ENCODE measurements at places on chromosomes 12 and 14. TPM values are rescaled to one million over a fixed set of nuclear protein-coding genes. Genes with fewer than 3 reads are reported as not detected.
A peak's percentile ranks its signal among the peaks of the same experiment; 100 is the strongest.

Gene ACYP1
- 19.7 TPM for total RNA-seq

DNA sequence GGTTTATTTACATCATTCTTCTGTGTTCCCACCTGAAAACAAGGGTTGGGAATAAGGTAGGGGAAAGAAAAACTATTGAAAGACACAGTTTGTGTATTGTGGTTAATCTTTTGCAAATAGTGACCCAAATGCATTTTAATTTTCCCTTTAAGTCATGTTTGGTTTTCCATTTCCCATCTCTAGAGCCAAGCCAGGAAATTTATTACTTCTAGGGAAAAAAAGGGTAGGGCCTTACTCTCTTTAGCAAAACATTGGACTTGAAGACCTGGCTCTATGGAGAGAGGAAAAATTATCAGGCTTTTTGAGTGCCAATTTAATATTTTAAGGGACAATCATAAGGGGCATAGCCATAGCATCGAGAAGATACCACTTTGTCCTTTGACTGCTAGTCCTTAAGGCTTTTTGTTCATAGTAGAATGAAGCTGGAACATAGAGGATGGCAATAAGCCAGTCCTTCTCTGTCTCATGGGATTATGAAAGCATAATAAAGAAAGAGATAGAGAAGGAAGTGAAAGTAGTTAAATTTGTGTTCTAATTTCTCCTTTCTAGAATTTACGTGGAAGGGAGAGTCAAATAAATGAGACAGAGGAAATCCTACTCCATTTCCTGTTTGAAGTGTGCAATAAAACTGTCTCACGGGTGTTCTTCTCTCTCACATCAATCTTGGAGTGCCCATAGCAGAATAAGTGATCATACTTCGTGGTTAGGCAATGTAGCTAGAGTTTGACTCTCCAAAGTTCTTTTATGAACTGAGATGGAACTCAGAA lies 50.9 kb upstream of the PPFIA2 start:
- DNase-seq = no peak

DNA sequence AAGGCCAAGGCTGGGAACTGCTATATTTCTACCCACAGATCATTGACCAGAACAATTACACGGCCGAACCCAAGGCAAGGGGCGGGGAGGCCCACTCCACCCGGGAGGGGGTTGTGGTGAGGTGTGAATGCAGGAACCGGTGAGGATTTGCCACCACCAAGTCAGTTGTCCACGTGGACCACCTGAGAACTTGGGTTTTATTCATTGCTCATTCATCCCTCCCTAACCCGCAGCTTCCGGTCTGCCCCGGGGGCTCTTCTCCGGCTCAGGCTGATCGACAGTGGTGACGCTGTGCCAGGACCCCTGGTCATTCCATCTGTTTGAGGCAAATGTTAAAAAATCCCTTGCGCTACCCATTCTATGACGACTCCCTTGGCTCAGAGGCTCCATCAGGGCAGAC lies 127.7 kb upstream of the RTL1 start:
- DNase-seq = no peak

DNA sequence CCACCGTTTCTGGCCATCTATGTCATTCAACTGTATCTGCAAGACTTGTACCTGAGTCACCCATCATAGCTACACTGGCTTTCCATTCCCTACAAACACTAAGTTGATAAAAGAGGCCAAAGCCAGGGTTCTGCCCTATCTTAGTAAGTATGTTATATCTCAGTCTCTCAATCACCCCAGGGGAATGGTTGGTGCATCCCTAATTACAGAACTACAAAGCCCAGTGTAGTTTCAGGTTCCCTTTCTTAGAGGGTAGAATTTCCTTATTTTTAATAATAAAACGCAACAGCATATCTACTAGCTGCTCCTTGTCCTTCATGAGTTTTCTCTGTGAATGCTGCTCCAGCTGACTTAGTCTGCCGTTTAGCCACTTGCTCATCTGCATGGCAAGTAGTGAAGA lies 57.6 kb downstream of the ST8SIA1 start:
- DNase-seq = no peak

Gene NAA25
- 24.7 TPM for total RNA-seq

- DNase-seq = no peak
These were observed 342.6 kb upstream of the E2F7 start for GRCh38 chr12:77407931-77408330.

DNA sequence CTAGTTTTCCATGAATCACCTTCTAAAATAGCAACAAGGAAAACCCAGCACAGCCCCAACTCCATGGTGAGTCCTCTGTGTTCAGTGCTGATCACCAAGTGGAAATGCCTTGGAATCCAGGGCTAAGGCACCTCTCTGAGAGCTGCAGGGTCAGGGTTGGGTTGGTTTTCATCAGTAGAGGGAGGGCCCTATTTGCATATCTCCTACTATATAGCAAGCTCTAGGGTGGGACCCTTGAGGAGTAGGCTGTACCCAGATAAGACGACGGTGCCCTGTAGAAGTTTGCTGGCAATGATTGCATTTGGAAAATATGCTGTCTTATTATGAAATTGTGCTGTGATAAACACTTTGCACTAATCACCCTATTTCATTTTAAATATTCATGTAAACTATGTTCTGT lies 1011.8 kb downstream of the TMEM121 start:
- DNase-seq = no peak

DNA sequence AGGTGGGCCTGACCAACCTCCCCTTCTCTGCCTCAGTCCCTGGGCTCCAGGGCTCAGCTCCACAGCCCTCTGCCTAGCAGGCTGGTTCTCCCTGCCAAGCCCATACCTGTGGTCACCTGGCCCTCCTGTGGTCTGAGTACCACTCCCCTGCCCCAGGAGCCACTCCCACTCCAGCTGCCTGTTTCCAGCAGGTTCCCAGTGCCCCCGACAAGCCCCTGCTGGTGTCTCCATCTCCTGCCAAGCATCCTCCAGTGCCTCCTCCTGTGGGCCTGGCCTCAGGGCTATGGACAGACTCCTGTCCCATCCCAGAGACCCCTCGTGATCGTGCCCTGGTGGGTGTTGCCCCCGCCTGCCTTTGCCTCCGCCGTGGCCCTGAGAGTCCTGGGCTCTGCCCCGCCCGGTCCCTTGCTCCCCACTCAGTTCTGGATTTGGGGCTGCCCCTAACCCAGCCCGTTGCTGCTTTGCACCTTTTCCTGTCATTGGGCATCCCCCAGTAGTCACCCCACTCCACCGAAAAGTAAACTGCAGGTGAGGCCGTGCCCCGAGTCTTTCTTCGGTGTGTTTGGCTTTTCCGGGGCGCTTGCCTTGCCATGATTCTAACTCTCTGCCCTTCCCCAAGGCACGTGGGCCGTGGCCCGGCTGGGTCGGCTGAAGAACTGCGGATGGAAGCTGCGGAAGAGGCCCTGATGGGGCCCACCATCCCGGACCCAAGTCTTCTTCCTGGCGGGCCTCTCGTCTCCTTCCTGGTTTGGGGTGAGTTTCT lies 9.8 kb downstream of the MEG3 start:
- DNase-seq = no peak

DNA sequence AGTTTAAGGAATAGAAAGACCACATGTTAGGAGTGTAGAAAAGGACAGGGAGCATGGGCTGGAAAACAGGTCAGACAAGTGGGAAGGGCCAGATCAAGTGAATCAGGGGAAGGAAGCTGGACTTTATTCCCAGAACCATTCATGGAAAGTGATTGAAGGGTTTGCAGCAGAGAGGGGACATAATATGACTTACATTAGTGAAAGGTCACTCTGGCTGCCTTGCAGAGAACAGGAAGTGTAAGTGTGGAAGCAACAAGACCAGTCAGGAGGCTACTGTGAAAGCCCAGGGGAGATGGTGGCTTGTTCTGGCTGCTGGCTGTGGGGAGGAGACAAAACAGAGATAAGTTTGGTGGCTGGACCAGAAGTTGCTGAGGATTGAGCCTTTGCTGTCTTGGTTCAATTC lies 69.1 kb downstream of the VCPKMT start:
- DNase-seq = no peak

GRCh38 chr12:26595806-26596205 lies 237.2 kb downstream of the ITPR2 start:
- no peak for DNase-seq

GRCh38 chr14:99522457-99522891 lies 41.3 kb downstream of the CCNK start:
- peak; percentile 44 for DNase-seq

Gene GPR84
- 0.65 TPM for total RNA-seq

DNA sequence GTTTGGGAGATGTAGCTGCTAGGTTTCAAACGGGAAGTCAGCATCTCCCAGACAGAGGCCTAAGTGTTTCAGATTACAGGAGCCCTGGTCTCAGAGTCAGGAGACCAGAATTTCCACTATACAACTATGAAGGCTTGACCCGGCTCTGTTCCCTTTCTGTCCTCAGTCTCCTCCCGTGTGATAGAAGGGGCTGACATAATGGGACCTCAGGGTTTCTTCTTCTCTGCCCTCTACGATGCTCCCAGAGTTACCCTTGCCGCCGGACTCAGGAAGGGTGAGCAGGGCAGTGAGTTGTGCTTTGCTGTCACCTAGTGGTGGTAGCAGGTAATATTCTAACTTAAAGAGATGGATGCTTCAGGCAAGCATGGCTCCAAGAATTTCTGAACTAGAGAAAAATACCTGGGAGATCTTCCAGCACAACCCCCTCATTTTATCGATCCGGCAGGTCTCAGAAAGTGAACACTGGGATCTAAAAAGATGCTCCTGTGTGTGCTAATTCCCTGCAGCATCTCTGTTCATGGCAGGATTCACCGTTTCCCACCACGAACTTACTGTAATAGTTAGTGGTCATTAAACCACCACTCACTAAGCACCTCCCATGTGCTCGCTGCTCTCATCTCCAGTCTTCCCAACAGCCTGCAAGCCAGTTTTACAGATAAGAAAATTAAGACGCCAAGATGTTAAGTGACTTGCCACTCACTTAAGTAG lies 84.4 kb downstream of the VWF start:
- no peak for DNase-seq

Gene KRT77
- not detected for total RNA-seq

GRCh38 chr14:54344445-54344844 lies 52.4 kb upstream of the CDKN3 start:
- no peak for DNase-seq

- no peak for DNase-seq
These were observed 3.4 kb downstream of the PLBD2 start for GRCh38 chr12:113361574-113362370.

Gene DCP1B
- total RNA-seq = 12.4 TPM

DNA sequence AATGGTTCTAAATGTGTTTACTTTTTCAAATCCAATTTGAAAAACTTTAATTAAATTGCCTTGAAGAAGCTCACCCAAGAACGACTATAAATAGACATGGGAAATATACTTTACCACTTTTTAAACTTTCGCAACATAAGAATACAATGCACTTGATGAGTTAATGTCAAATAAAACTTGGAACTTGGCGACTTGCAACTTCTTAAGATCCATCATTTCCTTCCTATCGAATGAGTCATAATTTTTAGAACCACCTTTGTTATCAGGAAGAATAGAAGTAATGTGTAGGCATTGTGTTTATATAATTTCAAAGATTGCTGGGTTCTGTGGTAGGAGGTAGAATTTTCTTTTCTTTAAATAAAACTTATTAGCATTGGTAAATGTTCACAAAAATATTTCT lies 1417.4 kb upstream of the FLRT2 start:
- DNase-seq = no peak

GRCh38 chr12:110093631-110094311 lies 30.4 kb upstream of the IFT81 start:
- no peak for DNase-seq

GRCh38 chr12:2145433-2145998 lies 92.7 kb downstream of the CACNA1C start:
- DNase-seq = no peak

Gene TOMM20L
- not detected for total RNA-seq

Gene CIROP
- total RNA-seq = not detected

GRCh38 chr12:53105712-53106439 lies 2.6 kb downstream of the SOAT2 start:
- no peak for DNase-seq

Gene RFX4
- total RNA-seq = not detected

Gene KRT72
- total RNA-seq = not detected

Gene DHRS2
- 1.2 TPM for total RNA-seq

- no peak for DNase-seq
These were observed 16.5 kb downstream of the RBM19 start for GRCh38 chr12:113949321-113950305.

DNA sequence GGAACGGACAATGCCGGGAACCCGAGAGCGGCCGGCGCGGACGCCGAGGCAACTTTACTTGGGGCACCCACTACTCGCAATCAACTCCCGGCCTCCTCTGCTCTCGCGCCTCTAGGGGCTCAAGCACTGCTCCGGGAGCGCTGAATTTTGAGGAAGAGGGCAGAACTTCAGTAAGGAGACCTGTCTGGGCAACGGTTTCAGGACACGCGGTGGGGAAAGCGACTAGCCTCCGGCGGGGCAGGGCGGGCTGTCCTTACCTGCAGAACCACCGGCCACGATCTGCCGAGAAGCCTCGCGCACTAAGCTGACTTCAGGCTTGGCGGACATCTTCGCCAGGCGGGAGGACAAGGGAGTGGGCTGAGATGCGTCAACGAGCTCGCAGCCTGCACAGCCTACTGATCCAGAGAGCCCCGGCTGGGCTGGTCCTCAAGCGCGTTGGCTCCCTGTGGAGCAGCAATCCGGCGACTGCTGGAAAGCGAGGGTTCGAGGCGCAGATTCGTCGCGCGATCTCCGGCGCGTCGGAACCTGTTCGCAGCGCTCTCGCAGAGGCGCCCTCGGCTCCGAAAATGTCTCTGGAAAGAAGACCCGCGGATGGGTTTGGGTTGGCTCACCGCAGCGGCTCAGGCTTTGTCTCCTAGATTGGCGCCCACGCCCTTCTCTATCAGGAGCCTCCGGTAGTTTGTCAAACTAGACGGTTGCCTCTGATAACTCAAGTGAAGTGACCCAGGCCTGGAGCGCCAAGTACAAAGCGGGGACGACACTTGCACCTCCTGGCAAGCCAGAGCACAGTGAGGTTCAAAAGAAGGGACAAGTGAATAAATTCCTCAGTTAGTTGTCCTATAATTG lies at the start of gene SLC25A21:
TSS of gene SLC25A21 (minus strand) at position 583 of the 846 bp plus-strand sequence.
- DNase-seq = peak; percentile 76

GRCh38 chr12:93593843-93594242 lies 21.4 kb downstream of the SOCS2 start:
- DNase-seq = no peak

GRCh38 chr12:4794491-4794890 lies 74.3 kb downstream of the GALNT8 start:
- DNase-seq = no peak

Gene ANHX
- not detected for total RNA-seq

Gene SMCO2
- total RNA-seq = 0.47 TPM

- DNase-seq = no peak
These were observed 215.3 kb downstream of the SEC23A start for GRCh38 chr14:38887696-38888095.

DNA sequence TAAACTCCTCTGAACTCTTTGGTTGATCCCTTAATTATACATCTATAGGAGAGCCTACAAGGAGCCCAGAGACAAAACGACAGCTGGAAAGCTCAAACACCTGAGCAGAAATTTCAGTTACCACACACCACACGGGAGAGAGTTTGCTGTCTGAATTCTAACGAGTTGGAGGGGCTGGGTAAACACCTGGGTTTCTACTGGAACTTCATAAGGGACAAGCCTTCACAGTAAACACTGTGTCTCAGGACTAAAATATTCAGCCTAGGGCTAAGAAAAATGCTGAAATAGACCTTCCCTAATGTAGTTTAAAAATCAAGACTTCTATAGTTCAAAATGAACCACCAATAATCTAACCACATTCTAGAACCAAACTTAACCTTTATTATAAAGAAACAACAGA lies 9.6 kb upstream of the ANO2 start:
- no peak for DNase-seq

Data from lower lobe of right lung (tissue), 2 donors.